Activated naive CD8-positive, alpha-beta T cell treated with anti-CD3 and anti-CD28 coated beads, Interleukin-2, amount 50 U/mL, for 16 hours (primary cell): ENCODE measurements at places on chromosomes 1 and 21.
A peak's percentile ranks its signal among the peaks of the same experiment; 100 is the strongest.

DNA sequence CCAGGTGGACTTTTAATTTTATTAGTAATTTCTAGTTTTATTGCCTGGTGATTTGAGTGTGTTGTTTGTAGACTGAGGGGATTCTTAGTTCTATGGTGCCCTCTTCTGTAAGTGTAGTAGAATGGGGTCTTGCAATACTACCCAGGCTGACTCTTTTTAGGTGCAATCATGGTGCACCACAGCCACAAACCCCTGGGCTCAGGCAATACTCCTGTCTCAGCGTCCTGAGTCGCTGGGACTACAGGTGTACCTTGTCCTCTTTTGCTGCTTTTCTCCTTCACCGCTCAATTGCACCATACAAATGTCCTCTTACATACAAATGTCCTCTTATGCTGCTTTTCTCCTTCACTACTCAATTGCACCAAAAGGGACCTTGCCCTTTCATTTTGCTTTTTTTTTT, 43.1 kb downstream of the SCP2 start:
- DNase-seq, result no peak

- no peak for DNase-seq
Observed at GRCh38 chr1:29519788-29520110, 283.4 kb downstream of the PTPRU start.

- DNase-seq, result no peak
Observed at GRCh38 chr1:30888391-30888790, 20.2 kb downstream of the SDC3 start.

- no peak for DNase-seq
Observed at GRCh38 chr1:154155251-154155650, 378 bp upstream of the NUP210L start.

DNA sequence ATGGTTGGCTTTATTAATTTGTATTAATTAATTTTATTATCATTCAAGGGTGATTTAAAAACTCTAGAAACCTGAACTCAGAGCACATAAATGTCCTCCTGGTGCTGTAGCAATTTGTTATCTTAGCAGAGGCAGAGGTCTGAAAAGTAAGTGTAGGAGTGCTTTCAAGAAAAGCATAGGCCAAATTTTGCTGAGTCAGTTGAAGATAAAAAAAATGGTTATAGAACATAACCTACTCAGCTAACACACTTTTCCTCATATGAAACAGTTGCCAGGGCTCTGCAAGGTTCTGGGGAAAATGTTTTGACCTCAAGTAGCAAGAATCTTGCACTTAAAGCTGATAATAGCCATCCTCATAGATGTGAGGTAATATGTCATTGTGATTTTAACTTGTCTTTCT, 53.5 kb upstream of the CHODL start:
- no peak for DNase-seq

DNA sequence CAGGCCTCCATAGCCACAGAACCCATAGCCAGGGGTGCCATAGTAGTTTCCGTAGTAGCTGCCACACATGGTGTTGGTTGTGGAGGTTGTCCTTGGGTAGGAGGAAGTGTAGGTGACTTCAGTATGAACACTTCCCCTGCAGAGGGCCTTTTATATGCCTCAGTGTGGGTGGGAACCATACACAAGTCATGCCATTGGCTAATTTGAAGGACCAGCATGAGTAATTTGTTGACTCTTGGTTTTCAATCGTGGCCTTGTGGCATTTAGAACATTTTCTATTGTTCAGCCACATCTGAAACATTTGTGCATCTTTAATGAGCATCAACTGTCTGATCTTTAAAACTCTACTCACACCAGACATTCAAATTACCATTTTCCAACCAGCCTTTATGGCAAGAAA, at the start of gene KRTAP6-1:
Gene KRTAP6-1 (minus strand): TSS at position 95 of the 400 bp plus-strand sequence. CDS start 26 bp downstream, at position 69.
- no peak for DNase-seq

DNA sequence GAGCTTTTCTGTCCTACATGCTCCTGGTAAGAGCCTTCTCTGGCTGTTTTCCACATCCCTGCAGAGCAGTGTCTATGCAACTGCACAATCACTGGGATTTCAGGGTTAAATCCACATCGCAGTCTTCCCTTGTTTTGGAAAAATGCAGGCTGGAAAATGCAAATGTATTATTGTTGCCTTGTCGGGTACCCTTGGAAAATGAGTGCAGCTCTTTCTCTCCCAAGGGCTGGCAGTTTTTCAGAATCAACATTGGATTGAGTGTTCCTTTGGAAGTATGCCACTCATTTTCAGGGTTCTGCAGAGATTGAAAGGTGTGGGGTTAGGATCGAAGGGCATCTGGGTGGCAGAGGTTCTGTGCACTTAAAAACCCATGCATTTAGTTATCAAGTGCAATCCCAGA, 3.2 kb downstream of the NOS1AP start:
- DNase-seq, result no peak

GRCh38 chr1:86971778-86972177, 57.3 kb downstream of the HS2ST1 start:
- DNase-seq, result no peak

- DNase-seq, result peak; percentile 40
Observed at GRCh38 chr21:42818328-42818749, 61.0 kb downstream of the WDR4 start.

- no peak for DNase-seq
Observed at GRCh38 chr1:81967951-81968350, 167.2 kb downstream of the ADGRL2 start.

- no peak for DNase-seq
Observed at GRCh38 chr1:9887070-9887469, 23.0 kb downstream of the CTNNBIP1 start.

DNA sequence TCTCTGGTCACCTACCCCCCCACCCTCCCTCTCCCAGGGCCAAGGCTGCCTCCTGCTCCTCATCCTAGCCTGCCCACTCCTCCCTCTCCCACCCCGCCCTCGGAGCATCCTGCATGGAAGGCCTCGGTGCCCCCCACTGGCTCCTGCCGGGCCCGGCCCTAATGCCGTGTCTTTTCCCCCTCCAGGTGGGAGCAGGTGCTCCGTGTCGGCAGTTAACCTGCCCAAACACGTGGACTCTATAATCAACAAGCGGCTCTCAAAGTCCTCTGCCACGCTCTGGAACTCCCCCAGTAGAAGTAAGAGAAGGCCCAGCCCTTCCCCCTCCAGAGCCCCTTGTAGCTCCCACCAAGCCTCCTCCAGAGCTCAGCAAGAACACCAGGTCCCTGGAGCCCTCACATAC, 18.8 kb downstream of the MAP7D1 start:
- DNase-seq, result no peak

- DNase-seq, result no peak
Observed at GRCh38 chr1:116513956-116514355, 56.9 kb downstream of the CD58 start.

GRCh38 chr1:31591425-31592093, 15.2 kb downstream of the TINAGL1 start:
- DNase-seq, result no peak

GRCh38 chr1:222061711-222062359, 319.9 kb upstream of the DUSP10 start:
- DNase-seq, result no peak

- no peak for DNase-seq
Observed at GRCh38 chr1:43348343-43348808, 10.4 kb upstream of the CDC20 start.

- DNase-seq, result no peak
Observed at GRCh38 chr1:27478098-27478497, 11.9 kb downstream of the WASF2 start.

- no peak for DNase-seq
Observed at GRCh38 chr1:99675292-99675691, 29.4 kb downstream of the PALMD start.

GRCh38 chr1:41696381-41696780, 211.9 kb upstream of the EDN2 start:
- no peak for DNase-seq

DNA sequence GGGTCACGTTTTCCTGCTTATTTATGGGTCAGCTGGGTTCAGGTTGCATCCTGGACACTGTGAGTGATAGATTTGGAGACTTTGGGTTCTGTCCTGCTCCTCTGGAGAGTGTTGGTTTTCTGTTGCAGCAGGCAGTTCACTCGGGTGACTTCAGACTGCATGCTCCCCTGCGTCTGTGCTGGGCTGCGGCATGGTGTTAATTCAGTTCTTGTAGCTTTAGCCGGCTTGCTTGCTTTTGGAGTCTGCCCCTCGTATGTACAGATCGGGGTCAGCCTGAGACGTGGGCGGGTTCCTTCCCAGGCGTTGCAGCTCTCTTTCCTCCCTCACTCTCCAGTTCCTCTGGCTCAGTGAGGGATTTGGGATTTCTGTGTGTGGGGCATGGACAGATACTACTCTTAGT, 38.0 kb downstream of the PCNT start:
- no peak for DNase-seq

- DNase-seq, result no peak
Observed at GRCh38 chr1:24764439-24764838, 19.2 kb downstream of the CLIC4 start.

DNA sequence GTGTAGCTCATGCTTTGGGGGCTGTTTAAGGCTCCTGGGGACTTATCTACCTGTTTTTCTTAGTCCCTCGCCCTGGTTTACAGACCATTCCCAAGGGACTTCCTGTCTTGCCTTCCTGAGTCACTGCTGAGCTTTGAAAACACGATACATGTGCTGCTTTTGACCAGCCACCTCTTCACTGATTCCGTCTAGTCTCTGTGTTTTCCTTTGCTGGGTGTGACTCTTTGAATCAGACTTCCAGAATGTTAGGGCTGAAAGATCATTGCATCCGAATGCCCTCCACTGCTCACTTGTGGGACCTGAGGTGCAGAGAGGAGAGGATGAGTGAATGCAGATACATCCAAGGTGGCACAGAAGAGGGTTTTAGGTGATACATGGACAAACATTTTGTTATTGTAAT, 35.4 kb upstream of the CITED4 start:
- no peak for DNase-seq

DNA sequence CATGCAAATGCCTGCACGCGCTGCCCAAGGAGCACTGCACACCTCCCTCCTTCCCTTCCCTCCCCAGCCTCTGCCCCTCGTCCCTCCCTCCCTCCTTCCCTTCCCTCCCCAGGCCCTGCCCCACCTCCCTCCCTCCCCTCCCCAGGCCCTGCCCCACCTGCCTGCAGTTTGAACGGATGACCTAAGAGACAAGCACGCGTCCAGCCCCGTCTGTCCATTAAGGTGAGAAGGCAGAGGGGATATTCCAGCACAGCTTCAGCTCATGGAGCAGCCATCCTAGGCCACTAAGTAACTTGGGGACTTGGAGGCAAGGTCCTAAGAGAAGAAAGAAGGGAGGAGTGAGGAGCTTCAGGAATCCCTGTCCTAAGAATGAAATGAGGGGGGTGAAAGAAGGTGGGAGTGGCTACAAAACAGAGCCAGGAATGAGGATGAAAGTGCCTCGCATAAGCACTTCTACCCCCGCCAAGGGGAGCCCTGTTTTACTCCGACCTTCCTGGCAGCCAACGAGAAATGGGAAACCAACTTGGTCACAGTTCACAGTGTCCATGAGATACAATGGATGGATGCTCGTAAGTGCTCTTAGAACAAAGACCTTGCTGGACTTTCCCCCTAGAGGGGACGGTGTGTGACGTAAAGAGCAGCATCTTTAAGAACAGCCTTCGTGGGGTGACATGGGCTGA, 21.3 kb upstream of the EFHD2 start:
- DNase-seq, result no peak

GRCh38 chr1:42240966-42241755, 76.6 kb upstream of the GUCA2A start:
- DNase-seq, result no peak
